ENCODE measurements at places on chromosomes 3 and 15. TPM values are rescaled to one million over a fixed set of nuclear protein-coding genes. Genes with fewer than 3 reads are reported as not detected.
A peak's percentile ranks its signal among the peaks of the same experiment; 100 is the strongest.

GABRA5 gene
- total RNA-seq: 0.39 TPM

SLCO2A1 gene
- 3.7 TPM for total RNA-seq

DNA sequence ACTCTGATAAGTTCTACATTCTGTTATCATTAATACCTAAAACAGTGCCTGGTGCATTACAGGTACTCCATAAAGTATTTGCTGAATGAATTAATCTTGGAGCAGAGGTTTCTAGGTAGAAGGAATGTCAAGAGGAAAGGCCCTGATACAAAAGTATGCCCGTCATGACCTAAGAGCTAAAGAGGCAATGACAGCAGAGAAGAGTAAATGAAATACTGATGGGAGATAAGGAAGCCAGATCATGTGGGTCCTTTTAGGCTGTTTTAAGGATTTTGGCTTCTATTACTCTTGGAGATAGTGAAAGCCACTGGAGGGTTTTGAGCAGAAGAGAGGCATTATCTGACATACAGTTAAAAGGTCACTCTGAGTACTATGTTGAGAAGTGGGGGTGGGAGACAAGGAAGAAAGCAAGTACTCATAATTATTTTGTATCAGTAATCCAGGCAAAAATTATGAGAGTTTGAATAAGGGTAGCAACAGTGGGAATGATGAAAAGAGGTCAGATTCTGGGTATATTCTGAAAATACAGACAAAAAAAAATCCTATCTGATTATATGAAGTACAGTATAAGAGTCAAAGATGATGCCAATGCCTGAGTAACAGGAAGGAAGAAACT, 48.3 kb downstream of the DENND4A start:
- DNase-seq: no peak

DNA sequence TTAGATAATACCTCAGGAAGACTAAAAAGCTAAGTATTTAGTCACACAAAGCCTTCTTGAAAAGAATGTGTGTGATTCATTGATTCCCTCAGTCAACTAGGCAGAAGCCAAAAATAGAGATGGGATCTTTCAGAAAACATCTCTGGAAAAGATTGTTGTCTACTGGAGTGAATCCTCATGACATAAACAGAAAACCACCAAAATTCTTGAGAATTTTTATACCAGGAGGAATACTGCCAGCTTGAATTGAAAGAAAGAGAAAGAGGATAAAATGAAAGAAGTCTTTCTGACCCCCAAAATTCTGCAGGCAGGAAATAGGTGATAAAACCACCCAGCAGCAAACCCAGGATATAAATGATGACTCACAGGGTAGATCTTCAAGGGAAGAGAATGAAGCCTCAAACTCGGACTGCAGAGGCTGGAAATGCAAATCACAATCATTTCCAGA, 363.1 kb upstream of the PLSCR5 start:
- DNase-seq: no peak

GRCh38 chr15:67564021-67564967, 21.8 kb downstream of the MAP2K5 start:
- DNase-seq: no peak

DNA sequence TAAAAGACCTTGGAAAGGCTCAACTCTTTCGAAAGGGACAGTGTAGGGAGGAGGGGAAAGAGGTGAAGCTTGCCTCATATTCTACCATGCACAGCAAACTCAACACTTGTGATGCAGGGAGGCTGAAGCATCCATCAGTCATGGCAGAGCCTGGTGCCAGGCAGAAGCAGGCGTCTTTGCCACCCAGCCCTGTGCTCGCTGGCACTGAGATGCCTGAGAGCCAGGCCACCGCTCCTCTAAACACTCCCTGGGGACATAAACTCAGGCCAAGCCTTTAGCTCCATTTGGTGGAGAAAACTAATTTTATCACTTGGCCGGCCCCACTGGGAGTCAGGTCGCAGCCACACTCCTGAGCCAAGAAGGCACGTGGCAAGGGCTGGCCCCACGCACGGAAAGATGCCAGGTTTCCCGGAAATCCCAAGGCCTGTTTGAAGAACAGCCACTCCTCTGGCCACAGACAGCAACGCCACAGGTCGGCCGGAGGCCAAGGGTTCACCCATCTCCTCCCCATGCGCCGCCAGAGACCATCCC, 30.7 kb downstream of the XXYLT1 start:
- DNase-seq: no peak

DNA sequence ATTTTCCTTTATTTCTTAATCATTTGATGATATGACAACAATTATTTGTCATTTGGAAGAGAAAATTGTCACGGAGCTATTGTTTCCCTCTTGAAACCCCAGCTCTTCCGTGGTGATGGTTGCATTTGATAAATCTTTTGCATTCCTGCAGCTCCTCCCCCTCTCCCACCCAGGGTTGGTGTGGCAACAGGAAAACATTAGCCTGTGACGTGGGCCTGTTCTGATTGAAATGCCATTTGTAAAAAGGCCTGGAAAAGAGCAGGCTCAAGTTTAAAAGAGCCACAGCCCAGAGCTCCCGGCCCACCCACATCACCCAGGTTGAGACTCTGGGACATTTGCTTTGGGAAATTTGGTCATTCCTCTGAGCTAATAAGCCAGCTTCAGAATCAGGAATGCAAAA, 282.5 kb downstream of the RPLP1 start:
- peak; percentile 95 for DNase-seq

GRCh38 chr3:113829576-113830354, 8.8 kb upstream of the GRAMD1C start:
- no peak for DNase-seq

DNA sequence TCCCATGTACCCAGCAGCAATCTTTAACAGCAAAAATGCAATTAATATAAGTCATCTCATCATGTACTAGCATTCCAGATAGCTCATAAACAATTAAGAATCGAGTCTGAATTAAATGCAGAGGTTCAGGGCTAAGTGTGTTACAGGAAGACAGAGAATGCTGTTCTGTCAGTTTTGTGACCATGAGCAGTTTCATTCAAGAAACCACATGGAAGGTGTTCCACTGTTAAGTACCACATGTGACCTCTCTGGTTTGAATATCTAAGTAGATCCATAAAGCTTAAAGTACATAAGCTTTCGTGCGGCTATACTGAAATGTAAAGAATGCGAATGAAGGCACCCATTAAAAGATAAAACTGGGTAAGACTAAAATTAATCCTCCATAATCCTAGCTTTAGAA, 272.3 kb downstream of the IL5RA start:
- no peak for DNase-seq

DNA sequence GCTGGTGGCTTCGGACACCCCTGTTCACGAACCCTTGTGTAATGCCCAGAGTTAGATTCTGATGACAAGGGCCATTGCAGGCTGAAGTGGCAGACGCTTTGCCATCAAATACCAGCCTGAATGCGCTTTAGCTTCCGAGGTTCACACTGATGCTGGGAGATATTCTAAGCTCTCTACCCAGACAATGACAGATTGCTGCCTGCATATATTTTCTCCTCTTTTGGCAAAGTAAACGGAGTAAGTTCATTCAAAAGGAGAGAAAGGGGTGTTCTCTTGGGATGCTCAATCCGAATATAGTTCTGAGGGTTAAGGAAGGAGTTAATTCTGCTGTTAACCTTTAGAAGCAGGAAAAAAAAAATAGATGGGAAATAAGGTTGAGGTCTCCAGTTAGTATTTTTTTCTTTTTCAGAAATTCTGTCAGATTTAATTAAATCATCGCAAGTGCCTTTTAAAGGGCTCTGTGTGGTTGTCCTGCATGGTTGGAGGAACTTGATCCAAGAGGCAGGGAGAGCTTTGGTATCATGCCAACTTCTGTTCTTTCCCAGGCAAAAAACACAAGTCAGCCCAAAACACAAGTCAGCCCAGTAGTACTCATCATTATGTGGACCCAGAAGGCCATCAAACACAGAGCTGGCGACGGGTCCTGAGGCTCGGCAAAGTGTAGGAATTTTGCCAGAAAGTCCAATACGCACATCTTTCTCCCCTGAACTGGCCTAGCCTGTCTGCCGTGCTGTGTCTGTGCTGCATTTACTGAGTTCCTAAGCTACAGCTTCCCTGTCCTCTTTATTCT, 70.9 kb upstream of the ST8SIA2 start:
- DNase-seq: no peak

Measured in skin of body (tissue), 3 donors.